Activated CD8-positive, alpha-beta memory T cell treated with anti-CD3 and anti-CD28 coated beads for 1 hour (primary cell): ENCODE measurements at places on chromosomes 2 and 18.

GRCh38 chr2:136121204-136121910 is 3.4 kb upstream of the CXCR4 start:
- DNase-seq, result no peak

DNA sequence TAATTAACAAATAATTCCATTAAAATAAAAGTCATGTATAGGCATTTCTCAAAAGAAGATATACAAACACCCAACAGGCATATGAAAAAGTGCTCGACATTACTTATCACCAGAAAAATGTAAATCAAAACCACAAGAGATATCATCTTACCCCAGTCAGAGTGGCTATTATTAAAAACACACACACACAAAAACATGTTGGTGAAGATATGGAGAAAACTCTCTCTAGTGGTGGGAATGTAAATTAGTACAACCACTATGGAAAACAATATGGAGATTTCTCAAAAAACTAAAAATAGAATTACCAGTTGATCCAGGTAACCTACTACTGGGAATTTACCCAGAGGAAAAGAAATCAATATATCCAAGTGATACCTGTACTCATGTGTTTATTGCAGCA is 966.3 kb upstream of the POU3F3 start:
- DNase-seq, result no peak

DNA sequence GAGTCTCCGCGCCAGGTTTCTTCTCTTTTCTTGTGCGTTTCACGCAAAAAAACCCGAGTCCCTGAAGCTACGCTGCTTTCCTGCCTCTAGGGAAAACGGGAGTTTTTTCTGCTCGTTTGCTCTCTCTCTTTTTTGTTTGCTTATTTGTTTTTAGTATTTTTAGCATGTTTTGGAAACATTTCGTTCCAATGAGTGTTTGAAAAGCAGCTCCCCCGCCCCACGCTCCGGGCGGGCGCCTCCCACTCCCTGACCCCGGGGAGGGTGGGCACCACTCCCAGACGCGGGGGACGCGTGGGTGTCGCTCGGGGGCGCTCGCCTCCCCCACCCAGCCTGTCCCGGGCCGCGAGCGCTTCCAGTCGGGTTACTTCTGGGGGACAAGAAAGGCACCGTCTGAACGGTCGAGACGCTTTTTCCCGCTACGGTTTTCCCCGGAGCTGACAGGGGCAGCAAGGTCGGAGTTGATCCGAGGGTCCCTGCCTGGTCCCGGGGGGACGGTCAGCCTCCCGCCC is 446 bp upstream of the EFHD1 start:
- no peak for DNase-seq

DNA sequence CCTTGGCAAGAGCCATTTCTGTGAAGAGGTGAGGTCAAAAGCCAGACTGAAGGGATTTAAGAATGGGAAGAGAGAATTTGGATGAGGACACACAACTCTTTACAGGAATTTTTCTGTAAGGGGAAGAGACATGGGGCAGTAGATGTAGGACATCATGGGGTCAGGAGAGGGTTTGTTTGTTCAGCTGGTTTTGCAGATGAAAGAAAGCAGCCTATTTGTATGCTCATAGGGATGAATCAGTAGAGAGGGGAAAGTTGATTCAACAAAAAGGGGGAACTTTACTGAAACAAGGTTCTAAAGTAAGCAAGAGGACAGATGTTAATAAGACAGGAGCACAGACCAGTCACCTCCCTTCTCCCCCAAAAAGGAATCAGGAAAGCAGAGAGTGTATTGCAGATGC is 11.2 kb downstream of the SCG2 start:
- no peak for DNase-seq

DNA sequence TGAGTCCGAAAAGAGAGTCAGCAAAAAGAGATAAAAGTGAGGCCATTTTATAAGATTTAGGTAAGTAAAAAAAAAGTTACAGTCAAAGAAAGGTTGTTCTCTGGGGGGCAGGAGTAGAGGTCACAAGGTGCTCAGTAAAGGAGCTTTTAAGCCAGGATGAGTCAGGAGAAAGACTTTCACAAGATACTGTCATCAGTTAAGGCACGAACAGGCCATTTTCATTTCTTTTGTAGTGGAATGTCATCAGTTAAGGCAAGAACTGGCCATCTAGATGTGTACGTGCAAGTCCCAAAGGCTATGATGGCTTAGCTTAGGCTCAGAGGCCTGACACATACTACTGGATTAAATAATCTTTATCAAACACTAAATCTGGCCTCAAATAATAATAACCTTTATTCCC is 1207.3 kb upstream of the FAM98A start:
- DNase-seq, result no peak

GRCh38 chr2:238155761-238156694 is 2.7 kb upstream of the ERFE start:
- no peak for DNase-seq

GRCh38 chr2:236008857-236009256 is 159.3 kb downstream of the GBX2 start:
- no peak for DNase-seq

DNA sequence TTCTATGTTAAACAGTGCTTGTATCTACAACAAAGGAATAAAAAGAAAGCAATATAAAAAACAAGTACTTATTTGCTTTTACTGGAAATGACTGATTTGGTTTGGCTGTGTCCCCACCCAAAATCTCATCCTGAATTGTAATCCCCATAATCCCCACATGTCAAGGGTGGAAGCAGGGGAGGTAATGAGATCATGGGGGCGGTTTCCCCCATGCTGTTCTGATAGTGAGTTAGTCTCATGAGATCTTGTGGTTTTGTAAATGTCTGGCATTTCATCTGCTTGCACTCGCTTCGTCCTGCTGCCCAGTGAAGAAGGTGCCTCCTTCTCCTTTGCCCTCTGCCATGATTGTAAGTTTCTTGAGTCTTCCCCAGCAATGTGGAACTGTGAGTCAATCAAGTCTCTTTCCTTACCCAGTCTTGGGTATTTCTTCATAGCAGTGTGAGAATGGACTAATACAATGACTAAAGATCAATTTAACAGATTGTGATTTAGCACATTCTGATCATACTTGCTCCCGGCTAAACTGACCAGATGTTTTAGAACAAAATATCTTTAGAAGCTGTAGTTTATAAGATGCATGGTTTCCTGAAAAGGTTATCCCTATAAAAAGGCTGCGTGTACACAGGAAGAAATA is 19.9 kb downstream of the PTH2R start:
- DNase-seq, result no peak

- DNase-seq, result no peak
Observed at GRCh38 chr2:15949126-15949525, 8.8 kb downstream of the MYCN start.

DNA sequence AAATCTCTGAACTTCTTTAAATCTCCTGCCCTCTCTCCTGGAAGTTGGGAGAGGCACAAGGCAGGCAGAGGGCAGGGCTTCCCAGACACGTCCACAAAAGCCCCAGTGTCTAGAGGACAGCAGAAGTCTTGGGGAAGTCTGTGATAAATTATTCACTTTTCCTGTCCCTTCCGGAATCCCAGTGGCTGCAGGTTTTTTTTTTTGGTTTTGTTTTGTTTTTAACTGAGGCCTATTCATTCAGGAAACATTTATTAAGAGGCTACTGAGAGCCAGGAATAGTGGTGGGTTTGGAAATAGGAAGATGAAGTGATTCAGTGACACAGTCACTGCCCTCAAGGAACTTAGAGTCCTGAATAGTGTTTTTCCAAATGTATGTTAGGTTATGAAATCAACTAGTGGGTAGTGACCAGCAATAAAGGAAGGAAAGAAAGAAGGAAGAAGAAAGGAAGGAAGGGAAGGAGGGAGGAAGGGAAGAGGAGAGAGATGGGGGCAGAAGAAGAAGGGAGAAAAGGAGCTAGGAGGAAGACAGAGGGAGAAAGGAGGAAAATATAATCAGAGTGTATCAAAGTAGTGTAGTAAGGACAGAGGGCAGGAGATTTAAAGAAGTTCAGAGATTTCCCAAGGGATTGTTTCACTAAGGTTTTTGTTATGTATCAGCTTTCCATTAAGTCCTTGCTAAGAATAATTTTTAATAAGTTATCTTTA is 98.9 kb upstream of the ZFP36L2 start:
- DNase-seq, result no peak

GRCh38 chr2:96556441-96557330 is 20.1 kb downstream of the ARID5A start:
- DNase-seq, result no peak

- DNase-seq, result no peak
Observed at GRCh38 chr2:120483355-120483754, 137.4 kb downstream of the INHBB start.

- no peak for DNase-seq
Observed at GRCh38 chr2:100247256-100248043, 74.9 kb downstream of the LONRF2 start.

- DNase-seq, result no peak
Observed at GRCh38 chr2:128439031-128439790, 120.5 kb upstream of the HS6ST1 start.

DNA sequence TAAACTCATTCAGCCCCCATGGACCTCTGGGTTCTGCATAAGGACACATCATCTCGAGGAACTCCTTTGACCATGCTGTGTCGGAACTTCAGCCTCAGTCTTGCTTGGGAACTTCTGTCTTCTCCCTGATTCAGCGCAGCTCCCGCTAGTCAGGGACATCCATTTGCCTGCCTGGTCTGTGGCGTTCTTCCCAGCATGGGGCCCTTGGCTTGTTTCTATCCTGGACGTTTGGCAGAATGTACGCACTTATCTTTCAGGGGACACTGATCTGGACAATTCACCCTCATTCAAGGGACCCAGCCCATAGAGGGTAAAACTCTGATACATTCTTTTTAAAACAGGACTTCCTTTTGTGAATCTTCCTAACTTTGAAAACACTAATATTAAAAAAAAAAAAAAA is 75.8 kb upstream of the WIPF1 start:
- DNase-seq, result no peak

DNA sequence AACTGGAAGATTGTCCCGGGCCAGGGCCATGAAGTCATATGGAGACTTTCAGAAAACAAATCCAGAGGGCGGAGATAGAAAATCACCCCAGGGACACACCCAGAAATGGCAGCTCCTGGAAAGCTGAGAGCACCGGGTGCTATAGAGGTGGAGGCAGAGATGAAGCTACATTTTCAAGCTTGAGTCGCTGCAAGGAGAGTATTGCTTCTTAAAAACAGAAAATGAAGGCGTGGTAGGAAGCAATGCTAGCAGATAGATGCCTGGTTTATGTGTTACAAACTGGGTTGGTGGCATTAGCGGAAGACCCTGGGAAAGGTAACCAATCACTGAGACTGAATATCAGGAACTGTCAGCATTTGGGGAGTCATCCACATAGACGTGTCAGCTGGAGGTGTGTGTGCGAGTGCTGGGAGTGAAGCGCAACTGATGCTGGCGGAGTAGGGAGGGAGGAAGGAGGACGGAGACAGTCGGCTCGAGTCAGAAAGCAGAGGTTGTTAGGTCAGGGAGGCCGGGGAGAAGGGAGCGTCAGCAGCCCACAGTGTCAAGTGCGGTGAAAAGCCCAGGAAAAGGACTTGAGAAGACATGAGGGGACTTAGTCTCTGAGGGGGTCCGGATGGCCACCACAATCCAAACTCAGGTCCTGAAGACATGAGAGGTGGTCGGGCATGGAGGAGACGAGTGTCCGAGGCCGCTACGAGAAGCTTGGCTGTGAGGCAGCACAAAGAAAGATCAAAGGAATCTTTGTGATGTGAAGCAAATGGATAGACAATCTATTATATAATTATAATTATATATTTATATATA is 45.4 kb downstream of the C18orf63 start:
- no peak for DNase-seq

DNA sequence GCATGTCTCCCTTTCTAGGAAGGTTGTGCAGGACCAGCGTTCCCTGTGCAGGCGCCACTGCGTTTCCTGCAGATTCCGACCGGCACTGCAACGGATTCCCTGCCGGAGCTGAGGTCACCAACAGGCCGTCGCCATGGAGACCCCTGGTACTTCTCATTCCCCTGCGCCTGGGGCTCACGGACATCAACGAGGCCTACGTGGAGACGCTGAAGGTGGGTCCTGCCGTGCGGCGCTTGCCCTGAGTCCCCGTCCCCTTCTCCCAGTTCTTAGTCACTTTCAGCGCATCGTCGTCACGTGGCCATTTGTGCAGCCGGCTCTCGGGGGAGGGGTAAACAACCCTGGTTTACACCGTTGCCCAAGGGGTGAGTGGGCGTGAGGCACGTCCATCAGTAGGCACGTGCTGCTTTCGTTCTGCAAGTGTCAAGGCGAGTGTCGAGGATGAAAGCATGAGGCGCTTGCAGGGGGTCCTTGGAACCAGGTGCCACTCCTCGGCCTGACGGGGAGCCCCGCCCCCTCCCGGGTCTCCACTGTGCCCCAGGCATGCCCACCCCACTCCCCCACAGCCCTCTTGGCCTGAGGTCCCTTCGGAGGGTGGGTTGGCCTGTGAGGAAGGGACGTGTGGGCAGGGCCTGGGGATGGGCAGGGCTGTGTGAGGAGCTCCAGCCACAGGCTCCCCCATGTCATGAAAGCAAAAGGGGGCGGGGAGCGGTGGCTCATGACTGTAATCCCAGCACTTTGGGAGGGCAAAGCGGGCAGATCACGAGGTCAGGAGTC is 19.8 kb downstream of the DTYMK start:
- DNase-seq, result no peak

- no peak for DNase-seq
Observed at GRCh38 chr2:127225186-127225960, 5.3 kb upstream of the CYP27C1 start.
